ENCODE measurements at places on chromosomes 1 and 21.

DNA sequence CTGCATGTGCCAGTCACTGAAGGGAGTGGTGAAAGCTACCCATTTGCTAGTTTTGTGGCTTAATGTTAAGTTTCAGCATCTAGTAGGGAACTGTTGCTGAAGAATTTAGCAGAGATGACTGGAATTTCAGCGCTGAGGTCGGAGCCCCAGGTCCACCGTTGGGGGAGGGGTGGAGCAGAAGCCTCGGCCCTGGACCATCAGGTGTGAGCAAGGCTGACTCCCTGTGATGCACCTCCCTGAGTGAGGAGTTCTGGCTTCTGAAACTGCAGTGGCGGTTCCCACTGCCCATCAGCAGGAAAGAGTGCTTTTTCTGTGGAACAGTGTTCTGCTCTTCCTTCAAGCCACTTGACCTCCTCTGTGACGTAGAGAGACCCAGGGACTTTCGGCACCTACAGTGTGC lies 1.3 kb downstream of the NOS1AP start:
- no peak for DNase-seq

DNA sequence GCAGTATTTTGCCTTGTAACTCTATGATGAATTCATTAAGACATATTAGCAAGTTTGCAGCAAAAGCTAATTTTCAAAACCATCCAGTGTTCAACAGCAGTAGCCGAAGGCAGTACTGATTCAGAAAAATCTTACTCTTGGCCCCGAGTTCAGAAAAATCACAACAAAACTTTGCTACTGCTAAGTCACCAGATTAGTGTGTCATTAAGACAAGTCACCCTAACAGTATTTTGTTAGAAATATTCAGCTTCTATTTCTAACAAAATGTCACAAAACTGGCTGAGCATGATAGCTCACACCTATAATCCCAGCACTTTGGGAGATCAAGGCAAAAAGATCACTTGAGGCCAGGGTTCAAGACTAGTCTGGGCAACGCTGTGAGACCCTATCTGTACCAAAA lies 8.2 kb downstream of the GTF2B start:
- no peak for DNase-seq

GRCh38 chr1:37947364-37947763 lies 511 bp upstream of the INPP5B start:
- no peak for DNase-seq

GRCh38 chr1:211625040-211625439 lies 46.1 kb upstream of the SLC30A1 start:
- DNase-seq = no peak
